Heart right ventricle (tissue), 16 donors: ENCODE measurements at places on chromosomes 1 and 21.

- DNase-seq: peak; percentile 18
- peak within 1 kb of the TSS; percentile 52 for H3K4me3 ChIP-seq
- peaks cover 27% of the 10 kb centered on the region for H3K4me1 ChIP-seq
- H3K36me3 ChIP-seq: no peaks in the 10 kb centered on the region
- peak within 1 kb of the TSS; percentile 83 for H3K27ac ChIP-seq
Measured at GRCh38 chr1:78619803-78620579, at the start of gene IFI44L. TSS of gene IFI44L (plus strand) at chr1:78620448. CDS start at chr1:78627916, 7,468 bp downstream.

DNA sequence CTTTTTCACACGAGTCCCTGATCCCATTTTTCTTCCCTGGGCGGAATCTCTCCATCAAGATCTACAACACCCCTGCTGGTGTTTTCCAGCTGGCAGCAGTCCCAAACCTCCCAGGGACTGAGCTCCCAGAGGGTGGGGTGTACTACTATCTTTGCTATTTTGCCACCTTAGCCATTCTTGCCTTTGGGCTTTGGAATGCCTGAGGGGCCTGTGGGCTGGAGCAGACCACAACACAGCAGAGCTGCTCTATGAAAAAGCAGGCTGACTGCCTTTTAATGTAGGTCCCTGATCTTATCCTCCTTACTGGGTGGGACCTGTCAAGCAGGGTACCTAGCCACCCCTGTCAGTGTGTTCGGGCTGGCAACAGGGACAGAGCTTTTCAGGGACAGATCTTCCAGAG, 91.9 kb downstream of the KCNT2 start:
- no peak for DNase-seq
- H3K27ac ChIP-seq: no peak overlapping the region
- H3K4me1 ChIP-seq: no peaks in the 10 kb centered on the region
- H3K4me3 ChIP-seq: no peak overlapping the region

DNA sequence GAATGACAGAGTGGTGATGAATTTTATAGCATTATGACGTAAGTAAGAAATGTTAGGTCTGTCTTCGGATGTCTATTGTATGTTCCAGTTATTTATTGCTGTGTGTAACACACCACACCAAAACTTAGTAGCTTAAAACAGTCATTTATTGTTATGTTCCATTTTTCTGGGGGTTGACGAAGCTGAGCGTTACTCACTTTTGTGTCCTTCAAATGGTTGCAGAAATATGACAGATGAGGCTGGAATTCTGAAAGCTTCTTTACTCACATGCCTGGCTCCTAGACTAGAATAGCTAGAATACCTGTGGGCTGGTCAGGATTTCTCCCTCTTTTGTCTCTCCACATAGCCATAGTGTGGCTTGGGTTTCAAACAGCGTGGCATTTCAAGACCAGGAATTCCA, 62.1 kb upstream of the S1PR1 start:
- no peak for DNase-seq
- H3K4me3 ChIP-seq: no peak overlapping the region

DNA sequence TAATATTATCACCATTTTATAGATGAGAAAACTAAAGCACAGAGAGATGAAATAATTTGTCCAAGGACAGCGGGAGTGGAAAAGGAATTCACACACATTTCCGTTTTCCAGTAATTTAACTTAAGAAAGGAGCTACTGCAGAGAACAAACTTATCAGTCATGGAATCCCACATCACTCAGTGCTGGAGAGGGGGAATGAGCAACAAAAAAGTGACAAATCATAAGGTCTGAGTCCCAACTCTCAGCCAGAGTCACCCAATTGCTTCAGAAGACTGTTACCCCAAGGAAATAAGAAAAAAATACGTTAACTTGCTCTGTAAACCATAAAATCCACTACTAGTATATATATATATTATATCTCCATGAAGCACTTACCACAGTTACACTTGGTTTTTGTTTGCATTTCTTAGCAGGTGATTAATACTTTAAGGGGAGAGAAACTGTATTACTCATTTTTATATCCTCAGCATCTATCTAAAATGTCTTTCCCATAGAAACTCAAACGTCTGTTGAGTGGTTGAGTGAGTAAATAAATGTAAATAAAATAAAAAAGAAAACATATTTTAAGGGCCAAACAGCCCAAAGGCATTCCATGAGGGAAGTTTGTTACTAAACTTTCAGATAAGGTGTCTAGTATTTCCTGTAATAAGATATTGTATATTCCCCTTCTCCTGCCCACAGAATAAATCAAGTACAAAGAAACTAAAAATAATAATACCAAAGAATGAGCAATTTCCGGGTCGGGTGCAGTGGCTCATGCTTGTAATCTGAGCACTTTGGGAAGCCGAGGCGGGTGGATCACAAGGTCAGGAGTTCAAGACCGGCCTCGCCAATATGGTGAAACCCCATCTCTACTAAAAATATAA, 76.8 kb downstream of the SLC45A1 start:
- H3K4me3 ChIP-seq: no peak overlapping the region
- peak overlapping the region; percentile 73 for H3K27ac ChIP-seq
- H3K27me3 ChIP-seq: no peaks in the 10 kb centered on the region

DNA sequence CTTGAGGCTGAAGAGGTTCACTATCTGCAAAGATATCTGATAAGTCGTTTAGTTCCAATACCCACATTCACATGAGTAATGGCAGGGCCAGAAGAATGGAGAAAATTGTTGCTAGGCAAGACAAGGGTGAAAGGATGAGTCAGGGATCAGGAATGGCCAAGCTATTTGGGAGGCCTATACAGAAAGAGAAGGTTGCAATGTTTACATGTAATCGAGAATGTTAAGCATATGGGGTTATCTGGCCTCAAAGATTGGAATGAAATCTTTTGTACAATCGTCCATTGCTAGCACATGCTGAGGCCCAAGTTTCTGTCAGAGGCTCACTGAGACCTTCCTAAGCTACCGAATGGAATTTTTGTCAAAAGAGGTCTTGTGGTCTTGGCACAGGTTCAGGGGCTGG, 299.9 kb upstream of the PLD5 start:
- H3K27me3 ChIP-seq: no peaks in the 10 kb centered on the region
- H3K4me3 ChIP-seq: no peak overlapping the region
- H3K4me1 ChIP-seq: no peaks in the 10 kb centered on the region

DNA sequence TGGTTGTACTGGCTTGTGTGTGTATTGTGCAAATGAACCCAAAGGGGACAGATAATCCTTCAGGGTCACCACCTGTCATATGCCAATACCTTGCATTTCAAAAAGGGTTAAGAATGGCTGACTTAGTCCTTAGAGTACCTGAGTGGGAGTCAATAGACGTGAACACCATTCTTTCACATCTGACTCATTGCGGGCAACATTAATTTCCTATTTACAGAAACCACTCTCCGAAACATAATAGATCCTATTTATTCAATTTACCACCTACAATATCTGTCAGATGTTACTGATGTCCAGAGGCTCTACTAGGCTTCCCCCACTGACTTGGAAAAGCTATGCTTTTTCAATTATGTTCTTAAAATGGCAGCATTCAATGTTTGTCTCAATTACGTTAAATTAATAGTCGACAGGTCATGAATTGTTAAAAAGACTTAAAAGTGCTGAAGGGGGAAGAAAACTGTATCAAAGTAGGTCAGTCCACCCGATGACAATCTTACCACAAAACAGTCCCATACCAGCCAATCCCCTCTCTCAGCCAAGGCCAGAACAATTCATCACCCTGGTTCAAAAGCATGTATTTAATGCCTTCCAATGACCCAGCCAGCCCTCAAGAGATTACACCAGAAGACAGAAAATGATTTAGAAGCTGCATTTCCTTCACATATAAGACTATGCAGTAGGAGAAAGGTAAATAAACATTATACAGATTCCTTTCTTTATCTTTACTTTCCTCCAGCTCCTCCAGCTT, 48.6 kb upstream of the PLA2G2C start:
- H3K4me1 ChIP-seq: no peaks in the 10 kb centered on the region
- H3K27me3 ChIP-seq: peaks cover 54% of the 10 kb centered on the region
- H3K36me3 ChIP-seq: no peaks in the 10 kb centered on the region
- no peak overlapping the region for H3K27ac ChIP-seq

DNA sequence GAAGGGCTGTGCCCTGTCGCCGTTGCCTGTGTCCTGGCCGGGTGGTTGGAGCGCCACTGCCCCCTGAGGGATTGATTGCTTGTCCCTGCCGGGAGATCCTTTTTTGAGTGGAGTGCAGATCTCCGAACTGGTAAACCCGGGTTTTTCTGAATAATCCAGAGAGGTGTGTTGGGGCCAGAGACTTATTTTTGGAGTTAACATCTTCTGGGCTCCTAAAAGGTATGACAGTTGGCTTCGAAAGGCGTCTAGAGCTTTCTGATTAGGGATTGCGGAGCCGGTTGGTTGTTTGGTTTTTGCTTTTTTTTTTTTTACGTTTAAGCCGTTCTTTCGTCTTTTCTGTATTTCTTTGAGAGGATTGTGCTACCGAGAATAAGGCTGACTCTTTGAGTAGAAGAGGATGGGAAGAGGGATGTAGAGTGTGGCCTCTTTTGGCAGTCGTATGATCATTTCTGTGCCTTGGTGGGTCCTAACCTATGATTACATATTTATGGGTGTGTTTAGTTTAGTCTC, 756 bp downstream of the RLF start:
- peaks cover 40% of the 10 kb centered on the region for H3K4me1 ChIP-seq
- H3K27me3 ChIP-seq: no peaks in the 10 kb centered on the region
- H3K4me3 ChIP-seq: peak overlapping the region; percentile 95
- no peaks in the 10 kb centered on the region for H3K36me3 ChIP-seq
- no peak for DNase-seq
